Suppressor macrophage treated with lipopolysaccharide for 1 hour (primary cell): ENCODE measurements at places on chromosomes 3 and 15.
A peak's percentile ranks its signal among the peaks of the same experiment; 100 is the strongest.

- DNase-seq: no peak
These were observed 27.5 kb downstream of the THSD4 start for GRCh38 chr15:71142780-71143179.

DNA sequence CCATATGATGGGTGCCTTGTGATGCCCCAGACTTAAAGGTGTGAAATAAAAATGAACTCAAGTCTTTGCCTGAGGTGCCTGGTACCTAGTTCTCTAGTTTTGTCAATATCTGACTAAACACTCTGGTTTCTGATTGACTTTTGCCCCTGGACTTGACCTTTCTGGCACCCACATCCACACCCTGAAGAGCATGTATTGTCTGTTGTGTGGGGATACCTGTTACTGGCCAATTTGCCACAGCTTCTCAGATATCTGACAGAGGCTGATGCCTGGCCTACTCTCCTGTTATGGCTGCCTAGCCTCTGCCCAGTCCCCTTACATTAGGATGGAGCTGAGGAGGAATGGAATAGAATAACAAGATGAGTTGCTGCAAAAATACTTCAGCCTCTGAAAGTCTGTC, 3.6 kb downstream of the ZBTB38 start:
- no peak for DNase-seq

DNA sequence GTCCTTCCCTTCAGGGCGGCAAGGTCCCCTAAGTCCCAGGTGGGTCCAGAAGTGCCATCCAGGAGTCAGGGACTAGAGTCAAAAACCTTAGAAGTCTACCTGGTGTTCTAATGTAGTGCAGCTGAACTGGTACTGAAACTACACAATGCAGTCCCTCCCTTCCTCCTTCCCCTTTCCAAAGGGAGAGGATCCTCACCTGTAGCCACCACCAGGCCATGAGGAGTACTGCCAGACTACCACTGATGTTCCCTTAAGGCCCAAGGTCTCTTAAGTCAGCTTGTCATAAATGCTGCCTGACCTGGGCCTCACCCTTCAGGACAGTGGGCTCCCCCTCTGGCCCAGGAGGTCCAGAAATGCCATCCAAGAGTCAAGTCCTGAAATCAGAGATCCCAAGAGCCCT, 98.9 kb downstream of the ULK4 start:
- no peak for DNase-seq

DNA sequence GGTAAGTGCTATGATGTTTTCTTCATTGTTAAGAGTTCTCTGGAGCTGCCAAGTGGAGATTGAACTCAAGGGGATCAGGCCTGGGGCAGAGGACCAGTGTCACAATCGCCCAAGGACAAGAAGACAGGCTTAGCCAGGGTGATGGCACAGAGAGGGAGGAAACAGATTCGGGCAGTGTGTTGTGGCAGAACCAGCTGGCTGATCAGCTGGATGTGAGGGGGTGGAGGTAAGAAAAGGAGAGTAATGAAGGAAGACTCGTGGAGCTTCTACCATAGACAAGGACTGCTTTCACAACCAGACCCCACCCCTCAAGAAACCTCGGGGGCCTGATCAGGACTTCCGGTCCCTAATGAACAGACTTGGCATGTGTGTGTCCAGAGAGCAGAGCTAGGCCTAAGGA, 60.9 kb upstream of the LINGO1 start:
- DNase-seq: no peak

DNA sequence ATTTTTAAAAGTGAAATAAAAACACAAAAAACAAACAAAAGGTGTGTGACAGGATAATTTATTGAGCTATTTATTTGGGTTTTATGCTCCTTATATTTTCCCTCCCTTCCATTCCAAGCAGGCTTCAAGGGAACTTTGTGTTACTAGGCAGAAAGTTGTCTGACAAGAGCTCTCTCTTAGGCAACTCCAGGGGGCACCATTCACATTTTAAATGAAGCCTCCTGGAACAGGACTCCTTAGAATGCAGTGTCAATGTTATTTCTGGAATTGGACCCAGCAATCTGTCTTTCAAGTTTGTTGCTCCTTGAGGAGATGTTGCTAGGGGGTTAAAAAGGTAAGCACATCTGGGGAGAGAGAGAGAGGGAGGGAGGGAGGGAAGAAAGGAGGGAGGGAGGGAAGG, 5.4 kb upstream of the RFX7 start:
- DNase-seq: peak; percentile 37

- DNase-seq: no peak
These were observed 88.5 kb upstream of the LIMD1 start for GRCh38 chr3:45506084-45506483.

- DNase-seq: no peak
These were observed 36.0 kb downstream of the BDH1 start for GRCh38 chr3:197519801-197520211.

DNA sequence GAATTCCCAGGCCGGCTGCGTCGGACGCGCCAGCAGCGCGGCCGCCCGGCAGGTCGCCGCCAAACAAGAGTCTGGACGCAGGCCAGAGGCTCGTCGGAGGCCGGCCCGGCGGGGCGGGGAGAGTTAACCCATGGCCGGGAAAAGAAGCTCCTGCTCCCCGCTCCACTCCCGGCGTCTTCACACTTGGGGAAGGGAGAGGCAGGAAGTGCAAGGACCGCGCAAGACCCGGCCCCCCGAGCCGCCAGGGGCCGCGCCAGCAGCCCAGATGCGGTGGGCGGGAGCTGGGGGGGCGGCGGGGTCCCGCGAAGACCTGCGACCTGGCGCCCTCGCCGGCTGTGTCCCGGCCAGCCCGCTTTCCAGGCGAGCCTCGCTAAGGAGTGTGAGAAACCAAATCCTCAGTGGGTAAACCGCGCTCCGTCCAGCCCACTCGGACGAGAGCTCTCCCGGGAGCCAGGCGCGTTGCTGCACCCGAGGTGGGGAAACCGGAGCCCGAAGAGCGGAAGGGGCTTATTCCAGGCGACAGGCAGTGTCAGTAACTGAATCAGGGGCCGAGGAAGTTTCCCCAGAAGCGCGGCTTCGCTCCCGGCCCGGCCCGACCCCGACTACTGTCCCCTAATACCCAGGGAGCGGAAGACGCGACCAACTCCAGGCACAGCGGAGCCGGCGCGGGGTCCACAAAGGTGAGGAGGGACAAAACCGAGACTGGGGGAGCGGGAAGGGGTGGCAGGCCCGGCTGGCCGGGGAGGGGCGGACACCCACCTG, 721 bp downstream of the ADAMTS7 start:
- DNase-seq: peak; percentile 39

DNA sequence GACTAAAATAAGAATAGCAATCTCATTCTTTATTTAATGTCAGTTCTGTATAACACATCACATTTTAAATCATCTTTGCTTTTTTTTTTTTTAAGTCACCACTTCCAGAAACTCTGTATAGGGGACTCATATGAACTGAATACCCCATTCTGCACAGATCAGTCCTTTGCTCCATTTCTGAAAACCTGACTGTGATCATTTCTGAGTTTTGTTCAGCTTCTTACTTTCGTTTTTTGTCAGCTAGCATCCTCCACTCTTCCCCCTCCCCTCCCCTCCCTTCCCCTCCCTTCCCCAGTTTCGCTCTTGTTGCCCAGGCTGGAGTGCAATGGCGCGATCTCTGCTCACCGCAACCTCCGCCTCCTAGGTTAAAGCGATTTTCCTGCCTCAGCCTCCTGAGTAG, 49.8 kb upstream of the SGO1 start:
- DNase-seq: no peak

DNA sequence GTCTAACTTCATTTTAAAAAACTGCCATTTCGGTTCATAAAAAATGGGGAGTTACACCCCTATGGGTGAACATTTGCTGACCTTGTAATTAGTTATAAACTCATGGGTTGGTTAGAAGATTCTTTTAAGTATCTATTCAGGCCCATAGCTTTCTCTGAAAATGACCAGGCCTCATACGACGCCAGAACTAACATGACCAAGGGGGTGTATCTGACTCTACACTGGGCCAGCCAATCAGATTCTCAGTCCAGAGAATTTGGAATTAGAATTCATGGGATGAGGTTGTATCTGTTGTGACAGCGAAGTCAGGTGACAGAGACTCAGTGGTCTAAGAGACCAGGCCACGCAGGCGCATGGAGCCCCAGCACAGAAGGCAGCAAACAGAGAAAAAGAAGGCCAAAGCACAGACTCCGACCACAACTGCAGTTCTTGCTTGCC, 981.4 kb downstream of the FHIT start:
- DNase-seq: no peak

DNA sequence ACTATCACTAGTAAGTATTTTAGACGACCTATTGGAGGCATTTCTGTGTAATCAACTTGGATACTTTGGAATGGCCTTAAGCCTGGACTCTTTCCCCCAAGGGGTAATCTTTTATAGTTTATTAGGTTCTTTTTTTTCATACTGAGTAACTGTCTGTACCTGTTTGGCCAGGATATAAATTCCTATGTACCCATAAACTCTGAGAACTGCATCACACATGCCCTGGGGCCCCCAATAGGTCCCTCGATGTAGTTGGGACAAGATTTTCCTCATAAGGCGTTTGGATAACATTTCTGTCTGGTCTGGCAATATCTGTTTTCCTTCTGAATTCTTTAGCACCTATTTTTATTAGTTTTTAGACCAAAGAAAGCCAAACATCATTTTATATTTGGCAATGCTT, 86.4 kb upstream of the WNT7A start:
- DNase-seq: no peak

- DNase-seq: peak; percentile 55
These were observed 75.8 kb upstream of the FAM98B start for GRCh38 chr15:38378161-38378560.

- DNase-seq: no peak
These were observed 296.7 kb downstream of the PLCL2 start for GRCh38 chr3:17181413-17181907.

DNA sequence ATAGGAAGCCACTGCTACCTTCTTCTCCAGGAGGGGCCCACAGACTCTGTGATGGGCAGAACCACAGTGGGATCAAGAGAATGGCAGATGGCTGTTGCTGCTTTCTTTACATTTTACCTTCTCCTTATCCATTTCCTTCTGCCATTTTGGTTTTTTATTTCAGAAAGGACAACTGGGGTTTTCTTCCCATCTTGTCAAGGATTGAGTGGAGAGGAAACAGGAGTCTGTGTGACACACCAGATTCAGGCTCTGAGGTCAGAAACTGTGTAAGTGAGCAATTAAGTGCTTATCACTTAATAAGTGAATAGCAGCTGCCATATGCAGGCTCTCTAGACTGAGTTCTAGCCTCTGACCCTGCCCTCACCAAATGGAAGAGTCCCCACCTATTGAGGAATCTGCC, 47.3 kb downstream of the ITGB5 start:
- no peak for DNase-seq

DNA sequence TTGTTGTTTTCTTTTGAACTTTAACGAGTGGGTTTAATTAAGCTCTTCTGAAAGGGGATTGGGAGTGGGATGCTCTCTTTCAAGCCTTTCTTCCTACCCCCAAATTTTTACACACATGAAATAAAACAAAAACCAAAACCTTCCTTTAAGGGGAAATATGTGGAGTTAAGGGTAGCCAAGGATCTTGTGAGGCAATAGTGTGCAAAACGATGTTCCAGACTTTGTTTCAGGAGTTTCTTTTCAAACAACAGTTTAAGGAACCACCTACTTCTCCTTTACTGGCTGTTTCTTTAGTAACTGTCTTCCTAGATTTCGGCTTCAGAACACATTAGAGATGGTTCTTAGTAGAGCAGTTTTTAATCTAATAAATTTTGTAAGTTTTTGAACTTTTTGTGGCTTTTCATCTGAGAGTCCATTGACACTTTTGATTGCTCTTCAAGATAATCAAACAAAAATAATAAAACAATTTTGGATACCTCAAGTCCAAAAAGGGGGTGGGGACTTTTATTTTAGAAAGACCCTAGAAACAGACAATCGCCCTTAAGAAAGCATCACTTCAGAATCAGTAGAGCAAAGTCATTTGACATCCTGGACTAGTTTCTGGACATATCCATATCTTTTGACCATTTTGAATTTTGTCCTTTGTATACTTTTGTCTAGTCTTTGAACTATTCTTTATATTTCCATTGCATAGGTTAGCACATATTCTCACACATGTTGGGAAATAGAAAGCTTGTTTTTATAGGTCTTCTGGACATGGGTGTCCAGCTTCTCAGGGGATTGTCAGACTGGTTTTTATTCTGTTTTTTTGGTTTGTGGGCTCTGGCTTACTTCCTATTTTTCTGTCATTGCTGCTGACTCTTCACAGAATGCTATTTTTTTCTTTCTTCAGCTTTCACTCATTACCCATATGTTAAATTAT, 6.0 kb downstream of the DIPK2A start:
- DNase-seq: peak; percentile 87

- peak; percentile 28 for DNase-seq
These were observed 848 bp downstream of the SYNM start for GRCh38 chr15:99105514-99106341.
